ENCODE measurements at places on chromosomes 1 and 21. TPM values are rescaled to one million over a fixed set of nuclear protein-coding genes. Genes with fewer than 3 reads are reported as not detected.

GRCh38 chr1:168676861-168677260 is 52.1 kb downstream of the DPT start:
- H3K4me1 ChIP-seq, result no peaks in the 10 kb centered on the region
- H3K36me3 ChIP-seq, result no peaks in the 10 kb centered on the region
- DNase-seq, result no peak
- H3K27me3 ChIP-seq, result no peaks in the 10 kb centered on the region

DNA sequence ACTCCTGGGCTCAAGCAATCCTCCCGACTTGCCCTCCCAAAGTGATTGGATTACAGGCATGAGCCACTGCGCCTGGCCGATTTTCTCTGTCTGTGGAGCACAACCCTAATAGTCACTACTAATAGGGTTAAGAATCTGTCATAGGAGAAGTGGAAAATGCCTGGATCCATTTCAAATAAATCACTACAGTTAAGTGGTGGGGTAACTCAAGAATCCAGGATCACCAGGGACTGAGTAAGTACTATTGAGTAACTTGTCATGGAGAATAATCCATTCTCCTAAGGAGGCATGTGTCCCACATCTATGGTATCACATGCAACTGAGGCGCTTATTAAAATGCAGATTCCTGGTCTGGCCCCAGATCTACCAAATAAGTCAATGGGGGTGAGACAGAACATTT is 53.2 kb downstream of the OPTC start:
- no peak overlapping the region for H3K4me3 ChIP-seq
- peaks cover 11% of the 10 kb centered on the region for H3K4me1 ChIP-seq
- no peak overlapping the region for H3K27ac ChIP-seq
- H3K27me3 ChIP-seq, result no peaks in the 10 kb centered on the region
- no peaks in the 10 kb centered on the region for H3K36me3 ChIP-seq
- no peak for DNase-seq

DNA sequence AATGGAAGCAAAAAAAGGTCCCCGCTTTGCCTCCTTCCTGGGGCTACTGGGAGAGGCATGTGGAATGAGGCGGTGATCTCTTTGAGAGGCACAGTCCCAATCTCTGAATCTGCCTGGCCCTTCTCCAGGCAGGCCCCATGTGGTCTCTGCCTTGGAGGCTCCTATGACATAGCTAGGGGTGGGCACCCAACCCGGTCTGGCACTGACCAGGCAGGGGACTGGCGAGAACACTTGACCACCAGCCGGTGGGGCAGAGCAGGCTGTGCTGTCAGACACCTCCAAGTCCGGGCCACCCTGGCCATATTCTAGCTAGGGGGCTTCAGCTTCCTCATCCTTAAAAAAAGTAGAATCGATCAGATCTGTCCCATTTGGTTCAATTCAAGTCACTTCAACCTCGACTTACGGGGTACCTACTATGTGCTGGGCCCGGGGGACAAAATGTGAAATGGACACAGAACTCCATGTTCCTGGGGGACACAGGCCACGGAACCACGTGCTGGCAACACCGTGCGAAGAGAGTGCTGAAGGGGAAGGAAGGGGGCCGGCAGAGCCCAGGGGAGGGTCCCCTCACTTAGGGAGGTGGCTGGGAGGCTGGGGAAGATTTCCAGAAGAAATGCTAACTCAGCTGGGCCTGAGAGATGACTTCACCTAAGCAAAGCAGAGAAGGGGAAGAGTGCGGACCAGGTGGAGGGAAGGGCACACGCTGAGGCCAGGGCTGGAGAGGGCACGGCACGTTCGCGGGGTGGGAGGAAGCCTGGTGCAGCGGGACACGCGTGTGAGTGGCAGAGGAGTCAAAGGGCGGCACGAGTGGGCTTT is 33.3 kb downstream of the HSPG2 start:
- H3K27ac ChIP-seq, result no peak overlapping the region
- H3K36me3 ChIP-seq, result peaks cover 5% of the 10 kb centered on the region
- H3K27me3 ChIP-seq, result no peaks in the 10 kb centered on the region
- peaks cover 11% of the 10 kb centered on the region for H3K4me1 ChIP-seq
- DNase-seq, result no peak
- no peak overlapping the region for H3K4me3 ChIP-seq

DNA sequence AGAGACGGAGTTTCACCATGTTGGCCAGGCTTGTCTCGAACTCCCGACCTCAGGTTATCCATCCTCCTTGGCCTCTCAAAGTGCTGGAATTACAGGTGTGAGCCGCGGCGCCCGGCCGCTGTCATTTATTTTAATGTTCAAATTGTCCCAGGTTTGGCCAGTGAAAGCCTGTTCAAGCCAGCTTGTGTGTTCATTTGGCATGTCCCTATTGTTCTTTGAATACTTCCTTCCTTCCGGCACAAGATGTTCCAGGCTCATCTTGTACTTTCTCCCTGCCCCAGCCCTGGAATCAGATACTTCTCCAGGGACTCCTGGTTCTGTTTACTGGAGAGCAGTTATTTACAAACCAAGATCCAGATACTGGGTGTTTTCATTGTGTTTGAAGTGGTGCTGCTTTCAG is 37.0 kb downstream of the ZBTB8B start:
- peaks cover 7% of the 10 kb centered on the region for H3K4me1 ChIP-seq
- H3K27ac ChIP-seq, result peak overlapping the region; percentile 91

DNA sequence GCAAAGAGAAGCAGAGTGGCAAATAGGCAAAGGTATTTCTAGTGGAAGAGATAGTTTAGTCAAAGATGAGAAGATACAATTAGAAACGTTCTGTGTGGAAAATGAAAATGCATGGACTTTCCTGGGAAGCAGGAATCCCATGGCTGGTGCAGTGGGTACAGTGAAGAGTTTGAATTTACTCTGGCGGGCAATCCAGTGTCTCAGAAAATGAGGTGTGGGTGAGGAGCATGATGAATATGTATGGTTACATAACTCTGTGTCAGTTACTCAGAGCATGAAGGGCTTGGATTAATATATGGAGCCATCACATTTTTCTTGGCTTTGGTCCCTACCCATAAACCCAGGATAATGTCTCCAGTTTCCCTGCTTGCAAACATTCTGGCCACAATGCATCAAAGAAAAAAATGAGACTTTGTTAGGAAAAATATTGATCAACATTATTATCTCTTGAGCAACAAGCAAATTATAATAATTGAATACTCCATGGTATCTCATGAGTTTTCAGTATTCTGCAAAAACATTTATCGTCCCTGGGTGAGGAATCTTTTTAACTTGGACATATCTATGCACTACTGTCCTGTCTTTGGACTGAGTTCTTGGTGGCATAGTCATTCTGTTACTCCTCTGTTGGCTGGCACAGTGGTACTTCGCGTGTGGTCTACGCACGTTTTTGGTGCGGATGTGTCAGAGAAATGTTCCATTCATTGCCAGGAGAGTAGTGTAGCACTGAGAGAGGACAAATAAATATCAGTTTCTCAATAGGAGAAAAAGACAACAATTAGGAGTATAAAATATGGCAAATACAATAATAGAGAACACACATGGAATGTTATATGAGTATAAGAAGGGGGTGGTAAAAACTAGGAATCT is 173.7 kb upstream of the C1orf105 start:
- no peaks in the 10 kb centered on the region for H3K27me3 ChIP-seq
- H3K27ac ChIP-seq, result no peak overlapping the region
- no peak overlapping the region for H3K4me3 ChIP-seq
- DNase-seq, result peak; percentile 56
- no peaks in the 10 kb centered on the region for H3K4me1 ChIP-seq
- no peaks in the 10 kb centered on the region for H3K36me3 ChIP-seq

GRCh38 chr1:172268237-172268636 is 152.2 kb upstream of the C1orf105 start:
- H3K27me3 ChIP-seq, result no peaks in the 10 kb centered on the region
- DNase-seq, result peak; percentile 22
- H3K4me3 ChIP-seq, result no peak overlapping the region

DNA sequence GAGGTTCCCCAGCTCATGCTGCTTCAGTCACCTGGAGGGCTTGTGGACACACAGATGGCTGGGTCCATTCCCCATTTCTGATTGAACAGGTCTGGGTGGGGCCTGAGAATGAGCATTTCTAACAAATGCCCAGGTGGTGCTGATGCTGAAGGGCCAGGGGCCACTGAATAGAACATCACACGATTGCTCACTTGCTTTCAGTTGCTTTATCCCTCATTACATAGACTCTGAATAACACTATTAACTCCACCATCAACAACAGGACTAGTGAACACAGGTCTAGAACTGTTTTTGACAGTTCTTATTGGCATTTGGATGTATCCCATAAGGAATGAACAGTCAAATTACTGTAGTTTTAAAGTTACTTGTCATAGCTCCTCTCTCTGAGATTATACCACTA is 12.1 kb downstream of the TRAPPC10 start:
- peaks cover 24% of the 10 kb centered on the region for H3K4me1 ChIP-seq
- H3K27ac ChIP-seq, result peak overlapping the region; percentile 24
- H3K27me3 ChIP-seq, result no peaks in the 10 kb centered on the region
- no peak overlapping the region for H3K4me3 ChIP-seq
- DNase-seq, result no peak

- peaks cover 11% of the 10 kb centered on the region for H3K4me1 ChIP-seq
- peak overlapping the region; percentile 93 for H3K4me3 ChIP-seq
Measured at GRCh38 chr1:16442265-16442664, 1.7 kb downstream of the NECAP2 start.

- no peak overlapping the region for H3K4me3 ChIP-seq
- peaks cover 42% of the 10 kb centered on the region for H3K36me3 ChIP-seq
- H3K27ac ChIP-seq, result no peak overlapping the region
Measured at GRCh38 chr1:34786521-34787325, 5.7 kb downstream of the GJB3 start.

DNA sequence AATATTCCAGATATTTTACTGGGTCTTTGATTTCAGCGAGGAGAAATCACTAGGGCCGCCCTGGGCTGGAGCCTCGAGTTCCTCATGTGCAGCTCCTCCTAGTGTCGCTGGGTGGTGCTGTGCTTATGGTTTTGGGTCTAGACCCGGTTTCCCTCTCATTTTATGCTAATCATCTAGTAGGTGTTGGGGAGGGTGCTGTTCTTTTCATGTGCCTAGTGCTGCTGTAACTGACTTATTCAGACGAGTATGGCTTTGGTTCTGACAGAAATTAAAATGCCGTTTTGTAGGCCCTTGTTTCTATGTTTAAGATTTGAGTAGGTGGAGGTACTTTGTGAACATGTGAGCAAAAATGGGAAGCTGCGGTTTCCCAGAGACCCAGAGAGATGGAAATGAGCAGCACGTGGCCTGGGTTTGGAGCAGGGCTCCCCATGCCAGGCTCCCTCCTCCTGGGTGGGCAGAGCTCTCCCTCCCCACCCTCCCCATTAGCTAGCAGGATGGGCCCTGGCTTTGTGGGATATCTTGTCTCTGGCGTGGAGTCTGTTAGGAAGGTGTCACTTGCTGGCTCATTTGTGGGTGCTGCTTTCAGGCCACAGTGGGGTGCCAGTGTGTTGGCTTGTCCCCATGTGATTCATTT is 74.0 kb upstream of the GPR88 start:
- peaks cover 7% of the 10 kb centered on the region for H3K4me1 ChIP-seq
- no peaks in the 10 kb centered on the region for H3K27me3 ChIP-seq
- no peak overlapping the region for H3K4me3 ChIP-seq
- no peak overlapping the region for H3K27ac ChIP-seq
- DNase-seq, result peak; percentile 77

DNA sequence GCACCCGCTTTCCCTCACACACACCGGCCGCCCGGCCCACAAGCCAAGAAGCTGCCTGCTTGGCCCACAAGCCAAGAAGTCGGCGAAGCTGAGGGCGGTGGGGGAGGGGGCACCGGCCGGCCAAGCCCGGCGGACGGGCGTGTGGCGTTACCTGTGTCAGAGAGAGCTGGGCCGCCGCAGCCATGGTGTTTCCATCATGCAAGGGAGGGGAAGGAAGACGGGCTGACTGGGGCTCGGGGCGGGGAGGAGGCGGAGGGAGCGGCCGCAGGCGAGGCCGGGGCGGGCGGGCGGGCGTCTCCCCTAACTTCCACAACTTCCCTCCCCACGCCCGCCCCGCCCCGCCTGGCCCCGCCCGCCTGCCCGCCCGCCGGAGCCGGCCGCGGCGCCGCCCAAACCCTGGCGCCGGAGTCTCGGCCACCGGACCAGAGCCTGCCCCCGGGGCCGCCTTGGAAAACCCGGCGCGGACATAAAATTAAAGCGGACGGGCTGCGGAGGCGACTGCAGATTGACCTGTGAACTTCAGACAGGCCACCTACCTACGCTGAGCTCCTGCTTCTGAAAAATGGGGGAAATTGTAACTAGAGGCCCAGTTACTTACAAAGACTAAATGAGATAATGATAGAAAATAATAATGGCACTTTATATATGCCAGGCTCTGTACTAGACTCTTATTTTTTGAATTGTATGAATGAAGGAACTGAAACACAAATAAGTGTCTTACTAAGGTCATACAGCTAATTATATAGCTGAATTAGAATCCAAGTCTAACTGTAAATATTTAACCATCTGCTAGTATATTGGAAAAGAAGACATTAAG is at the start of gene EPS15:
Gene EPS15 (minus strand): TSS at position 219 of the 817 bp plus-strand sequence. CDS start 35 bp downstream, at position 184.
- no peaks in the 10 kb centered on the region for H3K36me3 ChIP-seq
- peak; percentile 87 for DNase-seq
- H3K27me3 ChIP-seq, result no peaks in the 10 kb centered on the region
- H3K27ac ChIP-seq, result peak within 1 kb of the TSS; percentile 93
- H3K4me1 ChIP-seq, result peaks cover 17% of the 10 kb centered on the region

DNA sequence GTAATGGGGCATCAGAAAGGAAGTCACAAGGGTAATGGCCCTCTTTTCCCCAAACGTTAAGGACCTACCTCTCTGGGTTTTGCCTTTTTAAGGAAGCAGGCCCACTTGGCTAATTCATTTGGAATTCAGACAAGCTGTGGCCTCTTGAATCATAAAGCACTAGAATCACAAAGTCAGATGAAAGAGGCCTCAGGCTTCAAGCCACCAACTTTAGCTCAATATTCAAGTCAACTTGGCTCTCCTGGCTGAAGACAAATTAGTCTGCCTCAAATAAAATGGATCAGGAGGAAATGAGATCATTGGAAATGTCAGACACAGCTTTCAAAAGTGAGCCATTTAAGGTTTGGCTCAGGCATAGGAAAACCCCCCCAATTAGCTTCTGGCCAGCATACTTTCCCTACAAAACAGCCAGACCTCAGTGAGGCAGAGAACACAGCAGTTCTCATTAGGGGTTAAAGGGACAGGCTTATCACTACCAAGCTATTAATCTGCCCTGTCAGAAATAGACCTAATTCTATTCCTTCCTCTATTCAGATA is 34.3 kb downstream of the SLC35D1 start:
- H3K4me1 ChIP-seq, result peaks cover 14% of the 10 kb centered on the region
- no peaks in the 10 kb centered on the region for H3K27me3 ChIP-seq
- H3K36me3 ChIP-seq, result peaks cover 30% of the 10 kb centered on the region

- no peaks in the 10 kb centered on the region for H3K27me3 ChIP-seq
- H3K4me3 ChIP-seq, result no peak overlapping the region
- peaks cover 52% of the 10 kb centered on the region for H3K36me3 ChIP-seq
- H3K4me1 ChIP-seq, result peaks cover 18% of the 10 kb centered on the region
- no peak for DNase-seq
- peak overlapping the region; percentile 5 for H3K27ac ChIP-seq
Measured at GRCh38 chr1:32023351-32023750, 9.7 kb downstream of the KHDRBS1 start.

- no peaks in the 10 kb centered on the region for H3K27me3 ChIP-seq
- H3K27ac ChIP-seq, result no peak overlapping the region
- peaks cover 28% of the 10 kb centered on the region for H3K36me3 ChIP-seq
- no peak overlapping the region for H3K4me3 ChIP-seq
- no peak for DNase-seq
- H3K4me1 ChIP-seq, result no peaks in the 10 kb centered on the region
Measured at GRCh38 chr1:97573553-97573952, 347.3 kb downstream of the DPYD start.

PEF1 gene
- total RNA-seq, result 61.1 TPM

RASSF5 gene
- total RNA-seq, result 8.3 TPM

HSD11B1 gene
- 0.39 TPM for total RNA-seq

AUNIP gene
- 9.4 TPM for total RNA-seq

FBLIM1 gene
- total RNA-seq, result 101 TPM

PTPN14 gene
- total RNA-seq, result 240 TPM

LAX1 gene
- total RNA-seq, result not detected

Measured in MCF 10A (cell line).